ENCODE measurements at places on chromosomes 3 and 15.

DNA sequence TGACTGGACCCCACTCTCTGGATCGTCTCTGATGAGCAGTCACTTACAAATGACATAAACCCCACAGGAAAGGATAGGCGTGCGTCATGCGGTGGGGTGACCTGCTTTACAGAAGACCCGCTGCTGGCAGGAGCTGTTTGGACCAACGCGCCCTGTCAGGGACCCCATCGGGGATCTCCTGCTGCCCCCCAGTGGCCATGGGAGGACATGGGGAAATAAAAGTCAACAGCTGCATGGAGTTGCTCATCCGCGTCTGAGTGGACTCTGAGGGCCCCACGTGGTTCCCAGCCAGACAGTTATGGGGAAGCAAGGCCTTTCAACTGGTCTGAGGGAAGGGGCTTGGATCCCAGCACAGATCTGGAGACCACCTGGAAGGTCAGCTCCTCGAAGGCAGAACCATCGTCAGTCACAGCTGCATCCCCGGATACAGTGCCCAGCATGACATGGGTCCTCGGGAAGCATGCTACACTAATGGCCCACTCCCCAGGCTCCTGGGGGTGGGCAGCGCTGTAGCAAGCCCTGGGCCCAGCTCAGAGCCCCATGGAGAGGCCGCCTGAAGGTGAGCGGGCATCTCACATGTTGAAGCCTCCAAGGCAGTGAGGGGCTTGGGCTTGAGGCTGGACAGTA lies 32.1 kb downstream of the PTH1R start:
- peak; percentile 46 for DNase-seq

DNA sequence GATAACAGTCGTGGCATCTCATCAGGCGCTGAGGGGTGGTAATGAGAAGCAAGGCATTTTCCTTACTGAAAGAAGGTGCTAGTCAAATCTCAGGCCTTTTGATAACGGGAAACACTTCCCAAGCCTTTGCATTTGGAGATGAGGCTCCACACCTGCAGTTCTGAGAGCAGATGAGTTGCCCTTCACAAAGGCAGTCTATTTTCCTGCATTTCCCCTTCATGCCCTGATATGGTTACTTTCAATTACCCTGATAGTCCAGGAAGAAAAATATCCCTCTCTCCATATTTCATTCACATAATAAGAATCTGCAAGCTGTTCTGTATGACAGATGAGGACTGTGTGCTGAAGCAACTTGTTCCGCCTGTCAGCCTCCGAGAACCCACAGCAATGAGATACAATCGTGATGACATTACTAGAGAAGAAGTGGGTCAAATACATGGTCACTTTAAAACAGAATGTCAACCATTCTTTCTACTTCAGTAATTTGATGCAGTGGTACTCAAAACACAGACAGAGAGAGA lies 25.0 kb downstream of the FHIT start:
- DNase-seq, result no peak

- DNase-seq, result no peak
Observed at GRCh38 chr3:31247850-31248562, 284.7 kb upstream of the STT3B start.

DNA sequence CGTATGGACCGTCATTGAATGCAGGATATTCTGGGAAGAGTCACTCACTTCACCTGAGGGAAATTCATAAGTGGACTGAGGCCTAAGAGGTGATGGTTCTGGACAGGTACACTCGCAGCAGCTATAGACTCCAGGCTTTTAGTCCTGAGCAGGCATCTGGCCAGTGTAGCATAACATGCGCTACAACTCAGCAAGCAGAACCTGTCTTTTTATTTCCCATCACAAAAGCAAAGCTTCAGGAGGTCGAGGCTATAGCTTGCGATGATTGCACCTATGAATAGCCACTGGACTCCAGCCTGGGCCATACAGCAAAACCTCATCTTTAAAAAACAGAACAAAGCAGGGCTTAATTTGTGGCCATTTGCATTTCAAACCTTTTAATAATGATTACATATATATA lies 185.8 kb downstream of the KCNH8 start:
- DNase-seq, result no peak

DNA sequence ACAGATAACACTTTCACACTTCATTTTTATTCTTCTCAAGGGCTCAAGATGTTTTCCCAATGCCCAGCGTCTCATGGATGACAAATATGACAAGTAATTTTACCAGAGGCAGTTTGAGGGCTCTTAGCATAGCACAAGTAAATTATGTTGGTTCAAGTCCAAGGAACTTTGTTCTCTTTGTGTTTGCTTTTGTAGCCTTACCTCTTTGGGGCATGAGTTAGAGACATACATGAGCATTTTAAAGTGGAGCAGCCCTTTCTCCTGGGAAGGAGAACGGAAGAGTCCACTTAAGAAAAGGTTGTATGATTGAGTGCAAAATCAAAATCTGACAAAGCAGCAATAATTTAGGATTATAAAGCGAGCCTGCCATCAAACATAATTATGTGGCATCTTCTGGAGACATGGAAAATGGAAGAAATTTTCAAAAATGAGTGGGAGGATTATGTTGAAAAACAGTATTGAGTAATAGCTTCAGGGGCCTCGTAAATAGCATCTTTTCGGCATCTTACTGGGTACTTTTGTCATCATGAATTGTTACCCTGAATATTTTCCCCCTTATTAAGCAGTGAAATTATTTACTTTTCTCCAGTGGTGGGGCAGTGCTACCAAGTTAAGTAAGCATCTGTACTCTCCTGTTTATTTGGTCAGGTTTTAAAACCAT lies 65.9 kb downstream of the PGPEP1L start:
- DNase-seq, result no peak

DNA sequence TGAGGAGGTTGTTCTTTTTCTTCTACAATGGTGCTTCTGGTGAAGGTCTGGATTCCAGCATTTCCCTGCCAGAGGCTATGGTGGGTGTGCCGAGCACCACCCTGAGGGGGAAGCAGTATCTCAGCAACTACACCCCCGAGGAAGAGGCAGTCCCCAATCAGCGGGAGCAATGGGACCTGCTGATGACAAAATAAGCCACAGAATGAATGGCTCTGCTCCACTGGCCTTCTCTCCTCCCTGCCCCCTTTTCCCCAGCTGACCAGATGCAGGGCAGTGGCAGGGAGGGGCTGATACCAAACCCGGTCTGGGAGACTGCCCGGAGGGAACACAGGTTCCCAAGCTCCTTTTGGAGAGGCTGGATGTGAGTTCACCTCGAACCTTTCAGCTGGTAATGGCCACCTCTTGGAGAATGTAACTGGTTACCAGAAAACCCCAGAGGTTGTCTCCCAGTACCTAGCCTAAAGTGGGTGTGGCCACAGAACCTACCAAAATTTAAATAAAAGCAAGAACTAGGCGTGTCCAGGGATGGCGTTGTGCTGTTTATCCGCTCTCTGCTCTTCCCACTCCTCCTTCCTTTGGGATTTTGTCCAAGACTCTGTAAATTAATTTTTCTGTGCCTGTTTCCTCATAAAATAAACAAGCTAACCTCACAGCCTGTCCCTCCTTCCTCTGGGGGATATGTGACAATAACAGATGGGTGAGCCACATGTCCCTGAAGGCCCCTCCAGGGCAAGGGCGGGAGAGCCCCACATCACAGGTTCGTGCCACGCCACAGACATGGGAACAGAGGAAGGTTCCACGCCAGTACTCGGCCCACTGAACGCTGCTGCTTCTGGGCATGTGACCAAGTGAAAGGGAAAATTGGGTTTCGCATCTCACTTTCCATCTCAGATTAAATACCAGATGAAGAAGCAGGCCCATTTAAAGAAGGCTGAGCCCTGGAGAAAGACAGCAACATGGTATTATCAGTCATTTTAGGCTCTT lies 35.1 kb upstream of the SPTBN5 start:
- DNase-seq, result no peak

- no peak for DNase-seq
Observed at GRCh38 chr3:122307976-122308375, 17.1 kb upstream of the CSTA start.

- DNase-seq, result no peak
Observed at GRCh38 chr15:59124261-59124660, 19.3 kb downstream of the CCNB2 start.

- no peak for DNase-seq
Observed at GRCh38 chr3:189298469-189299375, 127.0 kb downstream of the TPRG1 start.
